ENCODE measurements at places on chromosomes 12 and 14.

DNA sequence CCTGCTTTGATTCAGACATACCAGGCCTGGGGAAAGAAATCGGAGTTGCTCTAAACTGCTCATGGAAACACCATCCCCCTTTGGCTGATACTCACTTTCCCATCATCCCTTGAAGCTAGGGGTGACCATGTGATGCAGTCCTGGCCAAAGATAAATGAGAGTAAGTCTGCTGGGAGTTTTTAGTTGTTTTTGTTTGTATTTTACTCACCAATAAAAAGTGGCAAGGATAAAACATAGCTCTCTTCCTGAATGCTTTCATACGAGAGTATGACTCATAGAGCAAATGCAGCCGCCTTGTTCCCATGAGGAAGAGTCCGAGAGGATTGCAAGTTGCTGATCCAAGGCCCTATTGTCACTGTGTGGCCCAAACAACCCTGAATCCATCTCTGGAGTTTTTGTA lies 126.4 kb upstream of the TMEM132C start:
- DNase-seq: no peak

DNA sequence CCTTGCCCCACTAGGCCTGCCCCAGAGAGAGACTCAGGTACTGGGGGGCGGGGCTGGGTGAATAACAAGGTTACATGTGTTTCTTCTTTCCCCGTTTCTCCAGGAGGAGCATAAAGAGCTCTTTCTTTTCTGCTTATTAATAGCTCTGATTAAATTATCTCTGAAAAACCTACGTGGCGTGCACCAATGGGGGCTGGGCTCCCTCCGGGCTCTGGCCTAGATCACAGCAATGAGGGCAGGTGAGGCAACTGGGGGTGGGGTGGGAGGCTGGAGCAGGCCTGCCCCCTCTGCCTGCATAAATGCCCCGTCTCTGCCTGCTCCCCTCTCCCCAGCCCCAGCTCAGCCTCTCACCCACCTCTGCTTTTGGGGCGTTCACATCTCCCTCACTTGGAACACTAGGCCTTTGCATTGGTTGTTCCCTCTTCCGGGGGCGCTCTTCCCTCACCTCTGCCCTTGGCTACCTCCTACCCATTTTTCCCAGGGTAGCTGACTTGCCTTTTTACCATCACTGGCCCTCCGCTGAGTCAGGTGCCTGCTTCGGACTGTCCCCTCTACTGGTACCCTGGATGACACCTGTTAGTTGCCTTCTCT lies 4.1 kb upstream of the FAM222A start:
- DNase-seq: no peak

- DNase-seq: no peak
Measured at GRCh38 chr12:124928095-124928911, 13.9 kb upstream of the UBC start.

DNA sequence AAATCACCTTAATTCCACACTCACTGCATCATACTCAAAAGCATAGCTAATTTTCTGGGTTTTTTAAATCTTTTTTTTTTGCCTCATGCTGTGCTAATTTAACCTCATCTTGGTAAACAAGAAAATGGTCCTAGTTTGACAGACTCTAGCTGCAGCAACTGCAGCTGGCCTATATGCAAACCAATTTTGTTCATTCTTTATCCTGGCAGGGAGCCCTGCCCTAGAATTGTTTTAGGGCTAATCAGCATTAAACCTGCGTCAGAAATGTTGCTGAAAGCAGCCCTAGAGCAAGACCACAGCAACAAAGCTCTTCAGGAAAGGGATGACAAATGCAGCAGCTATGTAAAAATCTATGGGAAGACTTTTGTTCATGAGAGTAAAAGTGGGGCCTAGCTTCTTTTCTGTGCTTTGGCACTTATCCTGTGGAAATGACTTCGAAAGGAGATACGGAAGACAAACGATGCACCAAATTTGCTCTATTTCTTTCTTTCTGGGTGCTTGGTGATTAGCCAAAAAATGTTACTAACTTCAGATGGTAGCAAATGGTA lies 72.2 kb downstream of the DENND5B start:
- no peak for DNase-seq

- DNase-seq: no peak
Measured at GRCh38 chr12:57370696-57371095, 60.1 kb downstream of the R3HDM2 start.

- DNase-seq: no peak
Measured at GRCh38 chr12:80988986-80989385, 51.3 kb upstream of the LIN7A start.

- no peak for DNase-seq
Measured at GRCh38 chr12:66901138-66901932, 222.5 kb upstream of the GRIP1 start.

GRCh38 chr14:72305561-72305960 lies 373.3 kb downstream of the RGS6 start:
- no peak for DNase-seq

DNA sequence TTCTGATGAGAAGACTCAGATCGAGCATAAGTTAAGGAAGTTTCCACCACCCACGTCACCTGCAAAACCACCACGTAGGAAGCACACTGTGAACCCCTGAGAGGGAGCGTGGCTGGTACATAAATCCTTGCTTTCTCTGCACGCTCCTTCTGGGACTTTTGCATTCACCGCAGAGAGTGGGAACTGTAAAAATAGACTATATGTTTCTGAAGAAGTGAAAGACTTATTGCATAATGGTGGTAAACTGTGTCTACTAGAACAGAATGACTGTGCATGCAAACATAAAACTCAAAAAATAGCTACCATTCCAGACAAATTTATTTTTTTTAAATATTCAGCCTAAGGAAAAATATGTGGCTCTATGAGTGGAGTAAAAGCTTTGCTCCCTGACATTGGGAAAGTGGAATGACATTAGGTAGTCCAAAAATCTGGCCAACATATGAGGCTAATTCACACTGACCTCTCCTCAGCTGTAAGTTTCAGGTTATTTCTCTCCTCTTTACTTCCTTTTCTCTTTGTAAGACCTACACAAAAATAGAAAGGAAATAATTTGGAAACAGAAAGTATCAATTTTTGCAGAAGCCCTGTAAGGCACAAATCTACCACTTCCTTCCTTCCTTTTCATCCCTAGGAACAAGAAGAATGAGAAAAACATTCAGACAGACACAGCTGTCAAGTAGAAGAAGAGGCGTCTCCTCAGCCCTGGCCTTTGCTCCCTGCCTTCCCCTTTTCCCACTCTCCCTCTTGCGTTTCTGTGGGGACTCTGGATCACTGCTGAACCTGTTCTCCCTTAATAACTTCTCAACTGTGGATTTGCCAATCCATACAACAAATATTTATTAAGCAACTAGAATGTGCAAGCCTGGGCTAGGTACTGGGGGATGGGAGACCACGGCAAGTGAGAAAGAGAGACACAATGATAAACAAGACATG lies 264.3 kb upstream of the FOXN3 start:
- DNase-seq: peak; percentile 29

DNA sequence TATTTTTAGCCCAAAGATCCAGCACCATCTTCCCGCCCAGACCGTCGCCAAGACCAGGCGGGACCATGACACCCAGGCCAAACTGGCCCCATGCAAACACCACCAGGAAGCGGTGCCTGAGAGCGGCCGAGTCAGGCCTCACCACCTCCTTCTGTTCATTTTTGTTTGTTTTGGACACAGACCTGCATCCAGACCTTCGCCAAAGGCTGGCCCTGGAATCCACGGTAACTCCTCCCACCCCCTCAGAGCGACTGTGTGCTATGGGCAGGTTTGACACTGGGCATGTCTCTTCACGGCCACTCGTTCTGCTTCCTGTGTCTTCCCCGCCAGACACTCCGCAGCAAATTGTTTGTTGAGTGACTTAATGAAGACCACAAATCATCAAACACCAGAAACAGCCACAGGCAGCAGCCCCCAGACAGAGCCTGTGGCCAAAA lies 47.1 kb downstream of the NCOR2 start:
- no peak for DNase-seq

GRCh38 chr14:104328607-104329006 lies 190.2 kb downstream of the KIF26A start:
- no peak for DNase-seq

GRCh38 chr12:22656831-22657230 lies 31.9 kb downstream of the ETNK1 start:
- DNase-seq: no peak

GRCh38 chr12:109951751-109952150 lies 44.4 kb downstream of the GIT2 start:
- no peak for DNase-seq

- no peak for DNase-seq
Measured at GRCh38 chr14:90903101-90903500, 86.9 kb upstream of the TTC7B start.
